Activated T-helper 2 cell treated with anti-CD3 and anti-CD28 coated beads, Interferon-gamma antibody, Interleukin-2, Interleukin-4, amounts not matched to agents 10 μg/mL and 5 μg/mL and 100 μg/mL, durations not matched to agents 14 hours and 24 hours and 36 hours (primary cell): ENCODE measurements at places on chromosomes 6 and 20. TPM values are rescaled to one million over a fixed set of nuclear protein-coding genes. Genes with fewer than 3 reads are reported as not detected.

The PPP1R14C gene
- 0.11 and 0.23 TPM in 2 replicates for total RNA-seq

The RAB44 gene
- total RNA-seq, result not detected in 2 replicates

The GHRH gene
- not detected in 2 replicates for total RNA-seq

DNA sequence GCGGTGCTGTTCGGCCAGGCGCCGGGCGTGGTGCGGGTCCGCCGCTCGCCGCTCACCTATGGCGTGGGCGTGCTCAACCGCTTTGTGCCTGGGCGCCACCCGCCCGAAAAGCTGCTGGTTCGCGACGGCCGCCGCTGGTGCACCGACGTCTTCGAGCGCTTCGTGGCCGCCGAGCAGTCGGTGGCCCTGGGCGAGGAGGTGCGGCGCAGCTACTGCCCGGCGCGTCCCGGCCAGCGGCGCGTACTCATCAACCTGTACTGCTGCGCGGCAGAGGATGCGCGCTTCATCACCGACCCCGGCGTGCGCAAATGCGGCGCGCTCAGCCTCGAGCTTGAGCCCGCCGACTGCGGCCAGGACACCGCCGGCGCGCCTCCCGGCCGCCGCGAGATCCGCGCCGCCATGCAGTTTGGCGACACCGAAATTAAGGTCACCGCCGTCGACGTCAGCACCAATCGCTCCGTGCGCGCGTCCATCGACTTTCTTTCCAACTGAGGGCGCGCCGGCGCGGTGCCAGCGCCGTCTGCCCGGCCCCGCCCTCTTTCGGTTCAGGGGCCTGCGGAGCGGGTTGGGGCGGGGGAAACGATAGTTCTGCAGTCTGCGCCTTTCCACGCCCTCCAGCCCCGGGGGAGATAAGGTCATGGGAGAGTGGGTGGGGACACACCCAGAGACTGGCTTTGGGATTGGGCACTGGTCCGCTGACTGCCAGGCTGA is 15.7 kb downstream of the ADISSP start:
- DNase-seq, result peak; percentile 33

GRCh38 chr20:37901240-37901639 is 1.7 kb upstream of the VSTM2L start:
- DNase-seq, result no peak

DNA sequence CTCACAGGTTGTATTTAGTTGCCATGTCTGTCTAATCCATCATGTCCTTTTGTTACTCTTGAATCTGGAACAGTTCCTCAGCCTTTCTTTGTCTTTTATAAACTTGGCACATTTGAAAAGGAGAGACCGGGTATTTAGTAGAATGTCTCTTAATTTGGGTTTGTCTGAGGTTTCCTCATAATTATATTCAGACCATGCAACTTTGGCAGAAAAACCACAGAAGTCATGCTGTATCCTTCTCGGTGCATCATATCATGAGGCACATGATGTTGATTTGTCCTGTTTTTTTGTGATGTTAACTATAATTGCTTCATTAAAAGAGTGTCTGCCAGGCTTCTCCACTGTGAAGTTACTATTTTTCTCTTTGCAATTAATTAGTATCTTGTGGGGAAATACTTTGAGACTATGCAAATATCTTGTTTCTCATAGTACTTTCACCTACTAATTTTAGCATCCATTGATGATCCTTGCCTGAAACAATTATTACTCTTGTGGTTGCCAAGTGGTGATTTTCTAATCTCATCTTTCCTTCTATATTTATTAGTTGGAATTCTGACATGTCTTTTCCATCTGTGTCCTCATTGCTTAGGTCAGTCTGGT is 837.3 kb downstream of the DHX35 start:
- DNase-seq, result no peak

DNA sequence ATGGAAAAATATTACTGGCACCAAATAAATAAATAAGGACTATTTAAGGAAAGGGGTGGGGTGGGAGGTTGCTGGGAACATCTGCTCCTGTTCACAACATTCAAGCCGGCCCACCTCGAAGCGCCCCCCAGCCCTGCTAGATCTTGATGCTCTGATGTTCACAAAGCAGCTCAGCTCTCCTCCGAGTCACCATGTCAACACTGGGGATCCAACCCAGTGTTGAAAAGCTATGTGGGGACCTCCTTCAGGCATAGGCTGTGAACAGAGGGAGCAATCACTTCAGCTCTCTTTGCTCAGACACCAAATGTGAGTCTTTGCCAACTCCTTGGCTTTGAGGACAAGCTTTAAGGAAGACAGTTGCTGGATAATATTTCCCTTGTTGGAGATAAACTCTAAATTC is 176.8 kb upstream of the NT5E start:
- DNase-seq, result no peak

GRCh38 chr6:138417493-138418117 is 13.6 kb downstream of the HEBP2 start:
- DNase-seq, result no peak

DNA sequence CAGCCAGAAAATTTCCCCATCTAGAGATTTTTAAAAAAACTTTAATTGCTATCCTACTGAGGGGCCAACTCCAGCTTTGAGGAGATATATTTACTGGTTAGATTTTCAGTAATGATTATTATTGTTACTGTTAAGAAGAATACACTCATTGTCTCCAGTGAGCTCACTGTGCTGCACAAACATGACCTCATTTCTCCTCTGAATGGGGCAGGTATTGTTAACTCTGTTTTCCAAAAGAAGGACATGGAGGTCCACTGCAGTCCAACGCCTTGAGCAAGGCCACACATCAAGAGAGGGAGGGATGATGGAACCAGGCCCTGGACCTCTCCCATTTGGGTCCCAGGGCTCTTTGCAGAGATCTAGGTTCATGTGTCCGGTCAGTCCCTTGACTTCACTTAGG is 13.9 kb upstream of the SCUBE3 start:
- no peak for DNase-seq

DNA sequence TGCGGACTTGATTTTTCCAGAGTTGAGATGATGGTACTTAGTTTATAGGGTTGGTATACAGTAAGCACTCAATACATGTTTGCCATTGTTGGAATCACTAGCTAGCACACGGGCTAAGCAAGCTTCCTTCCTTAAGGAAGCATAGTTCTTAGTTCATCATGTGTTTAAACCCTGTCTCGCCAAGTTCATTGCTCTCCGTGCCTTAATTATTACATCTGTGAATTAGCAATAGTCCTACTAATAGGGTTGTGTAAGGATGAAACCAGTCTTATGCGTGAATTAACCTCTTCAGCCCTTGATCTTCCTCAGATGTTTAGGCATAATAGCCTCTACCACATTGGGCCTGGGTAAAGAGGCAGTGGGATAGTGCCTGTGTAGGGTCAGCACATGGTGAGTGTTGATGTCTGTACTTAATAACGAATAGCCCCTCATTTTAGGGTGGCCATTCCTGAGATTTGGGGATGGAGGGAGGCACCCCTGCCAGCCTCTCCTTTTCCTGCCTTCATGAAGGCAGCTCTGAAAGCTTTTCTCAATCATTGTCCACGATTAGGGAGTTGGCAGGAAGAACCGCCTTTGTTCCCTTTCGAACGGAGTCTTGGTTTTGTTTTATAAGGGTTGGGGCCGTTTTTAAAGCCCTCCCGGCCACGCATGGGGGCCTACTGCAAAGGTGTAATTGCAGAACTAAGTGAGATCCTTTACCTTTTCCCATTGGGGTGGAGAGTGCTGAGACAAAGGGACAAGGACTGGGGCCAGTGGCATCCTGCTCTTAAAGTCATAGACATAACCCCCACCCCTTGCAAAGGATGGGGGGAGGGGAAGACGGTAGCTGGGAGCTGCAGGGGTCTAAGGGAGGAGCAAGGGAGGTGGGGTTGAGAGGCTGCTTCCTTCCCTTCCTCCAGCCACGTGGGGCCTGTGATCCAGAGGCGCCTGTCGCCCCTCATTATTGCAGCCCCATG is 2.1 kb downstream of the DNMT3B start:
- no peak for DNase-seq

DNA sequence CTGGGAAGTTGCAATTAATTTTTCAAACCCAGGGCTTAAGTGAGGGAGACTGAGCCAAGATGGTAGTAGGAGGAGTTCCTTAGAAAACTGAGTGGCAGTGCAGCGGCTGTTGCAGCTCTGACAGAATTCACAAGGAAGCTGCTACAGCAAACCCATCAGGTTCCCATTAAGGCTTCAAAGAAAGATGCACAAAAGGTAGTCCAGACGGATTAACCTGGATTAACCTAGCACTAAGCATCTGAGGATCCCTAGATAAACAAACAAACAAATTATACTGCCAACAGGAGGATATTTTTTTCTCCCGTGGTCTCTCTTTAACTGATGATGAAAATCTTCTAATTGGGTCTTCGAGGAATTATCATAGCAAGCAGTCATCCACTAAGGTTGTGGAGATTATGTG is 5.2 kb downstream of the TENT5A start:
- DNase-seq, result no peak
